ENCODE measurements at places on chromosomes 3 and 15. TPM values are rescaled to one million over a fixed set of nuclear protein-coding genes. Genes with fewer than 3 reads are reported as not detected.

- no peak for DNase-seq
These were observed 86.1 kb downstream of the TRAK1 start for GRCh38 chr3:42177068-42177800.

GRCh38 chr15:89576417-89576773 lies 1.1 kb downstream of the TICRR start:
- DNase-seq, result no peak

DNA sequence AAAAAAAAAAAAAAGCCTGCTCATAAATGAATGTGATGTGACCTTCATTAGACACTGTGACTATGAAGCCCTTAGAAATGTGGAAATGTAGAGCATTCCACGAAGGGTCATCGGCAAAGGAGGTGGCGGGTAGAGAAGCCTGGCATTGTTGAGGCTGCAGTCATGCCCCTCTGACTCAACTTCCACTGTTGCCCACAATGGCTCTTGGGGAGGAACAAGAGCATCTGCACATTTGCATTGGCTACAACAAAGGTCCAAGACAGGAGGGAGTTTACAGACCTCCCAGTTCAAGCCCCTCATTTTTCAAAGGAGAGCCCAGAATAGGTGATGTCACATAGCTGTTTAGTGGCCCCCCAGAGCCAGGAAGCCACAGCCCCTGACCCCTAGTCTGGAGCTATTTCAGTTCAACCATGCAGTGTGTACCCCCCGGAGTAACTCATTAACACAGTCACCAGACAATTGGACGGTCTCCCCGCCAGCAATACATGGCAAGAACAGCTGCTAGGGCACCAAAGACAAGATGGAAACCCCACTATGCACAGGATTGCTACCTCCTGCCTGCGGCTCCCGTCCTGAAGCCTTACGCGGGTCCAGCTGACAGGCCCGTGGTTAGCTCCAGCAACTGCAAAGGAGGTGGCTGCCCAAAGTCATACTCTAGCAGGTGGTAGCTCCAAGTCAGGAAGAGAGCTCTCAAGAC lies 56.2 kb downstream of the SH3BP5 start:
- no peak for DNase-seq

GRCh38 chr3:39323494-39323893 lies 6.0 kb upstream of the CCR8 start:
- no peak for DNase-seq

The FBXW12 gene
- total RNA-seq, result not detected

The CACNA2D3 gene
- 1.2 TPM for total RNA-seq
